ENCODE measurements at places on chromosomes 7 and 10.

DNA sequence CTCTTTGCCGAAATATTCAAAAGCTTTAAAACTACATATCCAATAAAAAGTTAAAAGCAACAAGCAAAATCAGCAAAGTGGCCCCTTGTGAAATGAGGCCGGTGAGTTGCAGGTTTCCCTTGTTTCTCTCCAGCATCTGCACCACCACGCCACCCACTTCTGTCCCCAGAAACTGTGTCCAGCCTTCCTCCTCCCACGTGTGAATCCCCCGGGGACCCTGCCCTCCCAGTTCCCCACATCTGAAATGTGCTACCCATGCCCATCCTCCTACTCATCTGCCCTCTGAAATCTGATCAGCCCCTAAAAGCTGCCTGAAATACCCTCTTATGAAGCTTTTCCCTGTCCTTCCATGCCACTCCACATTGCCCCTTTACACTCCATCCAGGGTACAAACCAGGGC lies 3.8 kb downstream of the ALOX5 start:
- no peak for DNase-seq

GRCh38 chr7:96694082-96694481 lies 15.6 kb downstream of the SEM1 start:
- DNase-seq, result no peak

DNA sequence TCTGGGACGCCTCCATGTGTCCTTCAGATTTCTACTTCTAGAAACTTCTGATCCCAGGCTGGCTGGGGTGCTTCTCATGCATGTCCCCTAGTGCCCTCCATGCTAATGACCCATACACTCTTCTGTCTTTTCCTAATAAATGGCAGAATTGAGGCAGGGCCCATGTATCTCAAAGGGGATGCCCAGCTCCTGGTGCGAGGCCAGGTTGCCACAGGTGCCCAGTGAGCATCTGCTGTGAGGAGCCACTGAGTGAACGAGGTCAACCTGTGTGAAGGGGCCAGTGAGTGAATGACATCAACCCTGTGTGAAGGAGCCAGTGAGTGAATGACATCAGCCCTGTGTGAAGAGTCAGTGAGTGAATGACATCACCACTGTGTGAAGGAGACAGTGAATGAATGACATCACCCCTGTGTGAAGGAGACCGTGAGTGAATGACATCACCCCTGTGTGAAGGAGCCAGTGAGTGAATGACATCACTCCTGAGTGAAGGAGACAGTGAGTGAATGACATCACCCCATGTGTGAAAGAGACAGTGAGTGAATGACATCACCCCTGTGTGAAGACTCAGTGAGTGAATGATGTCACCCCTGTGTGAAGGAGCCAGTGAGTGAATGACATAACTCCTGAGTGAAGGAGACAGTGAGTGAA lies 478.9 kb downstream of the PTPRN2 start:
- DNase-seq, result no peak

- no peak for DNase-seq
These were observed 435.7 kb upstream of the GALNT17 start for GRCh38 chr7:70696201-70696754.

DNA sequence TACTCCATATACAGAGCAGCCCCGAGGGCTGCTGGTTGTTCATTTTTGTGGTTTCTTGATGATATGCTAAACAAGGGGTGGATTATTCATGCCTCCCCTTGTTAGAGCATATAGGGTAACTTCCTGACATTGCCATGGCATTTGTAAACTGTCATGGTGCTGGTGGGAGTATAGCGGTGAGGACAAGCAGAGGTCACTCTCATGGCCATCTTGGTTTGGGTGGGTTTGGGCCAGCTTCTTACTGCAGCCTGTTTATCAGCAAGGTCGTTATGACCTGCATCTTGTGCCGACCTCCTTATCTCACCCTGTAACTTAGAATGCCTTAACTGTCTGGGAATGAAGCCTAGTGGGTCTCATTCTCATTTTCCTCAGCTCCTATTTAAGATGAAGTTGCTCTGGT lies 31.3 kb downstream of the GNAT3 start:
- DNase-seq, result no peak

GRCh38 chr10:128286762-128287500 lies 160.7 kb upstream of the MKI67 start:
- DNase-seq, result no peak

Measured in stimulated activated CD8-positive, alpha-beta memory T cell treated with anti-CD3 and anti-CD28 coated beads, Interleukin-15, amount 100 ng/mL, for 24 hours (primary cell).